ENCODE measurements at places on chromosomes 7 and 10.

DNA sequence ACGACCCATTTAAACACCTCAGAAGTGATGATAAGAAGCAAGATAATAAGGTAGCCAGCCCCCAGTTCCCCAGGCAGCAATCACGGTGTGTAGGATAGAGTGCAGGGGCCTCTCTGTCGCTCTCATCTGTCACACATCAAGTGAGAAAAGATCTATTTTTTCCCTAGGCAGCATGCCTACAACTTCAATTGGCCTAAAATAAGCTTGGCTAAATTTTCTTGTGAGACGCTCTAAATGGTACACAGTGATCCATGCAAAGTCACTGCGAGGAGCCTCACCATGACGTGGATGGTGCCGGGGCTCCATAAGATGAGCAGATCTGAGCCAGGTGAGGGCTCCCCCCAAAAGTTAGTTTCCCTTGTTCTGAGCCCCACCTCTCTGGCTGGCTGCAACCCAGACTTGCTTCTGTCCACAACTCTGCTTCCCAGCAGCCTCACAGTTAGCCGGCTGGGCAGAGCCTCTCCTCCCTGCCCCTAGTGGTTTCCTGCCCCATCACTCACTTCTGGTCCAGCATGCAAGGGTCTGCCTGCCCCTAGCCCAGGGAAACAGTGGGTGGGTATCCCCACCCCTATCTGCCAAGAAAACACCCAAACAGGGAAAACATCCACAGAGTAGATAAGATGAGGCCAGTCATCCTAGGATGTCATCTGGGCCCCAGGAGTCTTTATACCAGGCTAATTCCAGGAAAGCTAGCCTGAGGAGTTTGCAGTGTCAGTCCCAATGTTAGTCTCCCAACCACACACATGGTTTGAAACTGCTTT lies 342.1 kb downstream of the GRID1 start:
- DNase-seq: no peak

DNA sequence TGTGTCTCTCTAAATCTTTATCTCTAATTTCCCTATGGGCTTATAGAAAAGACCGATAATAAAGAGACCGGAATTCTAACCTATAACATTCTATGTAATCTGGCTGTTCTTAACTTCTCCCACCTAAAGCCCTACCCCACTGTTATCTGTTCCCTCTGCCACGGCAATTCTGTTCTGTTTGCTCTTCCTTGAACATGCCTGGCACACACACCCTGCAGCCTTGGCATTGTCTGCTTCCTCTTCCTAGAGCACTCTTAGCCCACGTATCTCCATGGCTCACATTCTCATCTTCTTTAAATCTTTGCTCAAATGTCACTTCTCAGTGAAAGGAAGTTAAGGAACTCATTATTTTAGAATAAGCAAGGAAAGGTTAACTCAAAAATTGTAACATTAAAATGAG lies 309.2 kb downstream of the GPR158 start:
- DNase-seq: no peak

DNA sequence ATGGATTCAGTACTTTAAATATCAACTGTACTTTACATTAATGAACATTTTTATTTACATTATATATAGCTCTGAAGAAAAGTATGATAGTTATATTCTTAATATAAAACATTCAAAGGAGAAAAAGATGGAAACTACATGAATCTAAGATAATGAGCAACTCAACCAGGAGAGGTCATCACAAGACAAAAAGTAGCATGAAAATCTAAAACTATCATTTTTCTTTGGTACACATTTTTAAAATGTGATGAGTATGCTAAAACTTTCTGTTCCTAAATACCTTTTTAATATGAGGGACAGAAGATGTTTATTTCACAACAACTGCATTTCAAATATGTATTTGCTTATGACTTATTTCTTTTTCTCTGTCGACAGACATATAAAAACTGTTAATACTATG lies 2.4 kb downstream of the CNTNAP2 start:
- DNase-seq: peak; percentile 12

DNA sequence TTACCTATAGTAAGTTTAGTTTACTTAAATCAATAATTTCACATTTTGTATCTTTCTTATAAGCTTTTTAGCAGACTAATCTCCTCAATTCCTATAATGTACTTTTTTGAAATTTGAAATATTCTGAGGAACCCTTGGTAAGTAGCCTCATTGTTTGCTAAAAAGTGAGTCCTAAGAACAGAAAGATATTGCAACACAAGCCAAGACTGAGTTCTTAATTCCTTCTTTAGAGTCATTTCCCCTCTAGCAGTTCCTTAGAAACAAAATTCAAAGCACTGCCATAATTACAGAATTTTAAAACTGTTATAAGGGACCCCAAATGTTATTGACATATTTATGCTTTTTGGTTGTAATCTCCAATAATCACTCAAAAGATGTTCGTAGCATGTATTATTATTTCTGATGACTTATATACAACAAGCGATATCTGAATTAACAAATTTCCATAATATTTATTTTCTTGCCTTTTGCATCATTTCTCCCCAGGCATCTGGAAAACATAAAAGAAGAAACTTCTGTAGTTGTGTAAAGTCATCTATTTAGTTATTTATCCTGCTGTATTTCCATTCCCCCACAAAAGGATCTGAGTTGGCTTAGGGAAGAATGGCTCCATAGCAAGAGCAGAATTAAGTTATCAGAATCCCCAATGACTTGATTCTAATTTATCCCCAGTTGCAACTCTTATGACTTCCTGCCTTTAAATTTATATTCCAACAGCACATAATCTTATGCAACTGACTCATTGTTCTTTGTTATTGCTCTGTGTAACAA lies 67.8 kb downstream of the TMEM26 start:
- no peak for DNase-seq

DNA sequence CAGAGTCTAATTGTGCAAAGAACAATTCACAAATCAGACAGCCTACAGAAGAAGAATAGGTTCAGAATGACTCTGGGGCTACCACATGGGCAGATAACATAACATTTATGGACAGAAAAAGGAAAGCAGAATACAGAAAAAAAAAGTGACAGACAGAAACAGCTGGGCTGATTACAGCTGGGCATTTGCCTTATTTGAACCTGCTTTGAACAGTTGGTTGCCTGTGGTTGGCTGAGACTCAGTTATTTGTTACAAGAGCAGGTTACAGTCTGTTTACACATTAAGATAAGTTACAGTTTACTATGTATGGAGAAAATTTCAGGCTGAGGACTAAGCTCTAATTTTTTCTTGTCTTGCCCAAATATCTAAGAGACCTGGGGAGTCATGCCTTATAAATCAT lies 327.2 kb downstream of the GALNT17 start:
- DNase-seq: no peak

- DNase-seq: no peak
These were observed 15.5 kb downstream of the CARD11 start for GRCh38 chr7:3028071-3028757.

DNA sequence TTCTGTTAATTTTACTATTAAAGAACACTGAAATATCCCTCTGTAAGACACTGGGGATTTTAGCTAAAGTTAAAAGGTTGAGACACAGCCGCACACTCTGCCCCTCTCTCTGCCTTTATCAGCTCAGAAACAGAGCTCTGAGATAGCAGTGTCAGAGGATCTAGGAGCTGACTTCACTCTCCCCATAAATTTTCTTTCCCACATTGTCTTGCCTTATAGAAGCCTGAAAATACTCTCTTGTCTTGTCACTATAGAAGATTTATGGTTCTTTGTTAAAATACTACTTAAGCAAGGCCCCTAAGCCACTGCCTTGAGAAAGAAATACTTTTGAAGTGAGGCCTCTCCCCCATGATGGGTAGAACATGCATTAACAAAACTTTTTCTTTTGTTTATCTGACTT lies 105.7 kb upstream of the C10orf90 start:
- no peak for DNase-seq

- no peak for DNase-seq
These were observed 136.7 kb downstream of the NEBL start for GRCh38 chr10:20760460-20760859.

DNA sequence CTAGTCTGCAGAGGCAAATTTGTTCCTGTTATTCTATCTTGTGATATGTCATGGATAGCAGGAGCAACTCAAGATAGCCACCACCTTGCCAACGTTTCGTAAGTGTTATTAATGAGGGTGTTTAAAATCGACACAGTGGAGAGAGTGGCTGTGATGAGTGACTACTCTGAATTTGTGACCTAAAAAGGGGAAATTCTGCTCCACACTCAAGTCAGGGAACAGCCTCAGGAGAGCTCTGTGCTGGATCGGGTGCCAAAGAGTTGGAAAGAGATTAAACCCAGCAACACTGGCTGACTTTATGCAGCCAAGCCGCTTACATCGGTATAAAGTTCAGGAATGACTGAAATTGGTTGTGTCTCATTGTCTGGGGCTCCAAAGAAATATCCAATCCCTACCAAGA lies 9.5 kb downstream of the TACC2 start:
- DNase-seq: no peak

Measured in NCI-H1105 treated with DMSO at 0.1 percent for 48 hours (cell line).